Stimulated activated CD4-positive, alpha-beta T cell treated with anti-CD3 and anti-CD28 coated beads, Interleukin-1b, Interleukin-23, amount 100 ng/mL, for 1 hour (primary cell): ENCODE measurements at places on chromosomes 2 and 18.

DNA sequence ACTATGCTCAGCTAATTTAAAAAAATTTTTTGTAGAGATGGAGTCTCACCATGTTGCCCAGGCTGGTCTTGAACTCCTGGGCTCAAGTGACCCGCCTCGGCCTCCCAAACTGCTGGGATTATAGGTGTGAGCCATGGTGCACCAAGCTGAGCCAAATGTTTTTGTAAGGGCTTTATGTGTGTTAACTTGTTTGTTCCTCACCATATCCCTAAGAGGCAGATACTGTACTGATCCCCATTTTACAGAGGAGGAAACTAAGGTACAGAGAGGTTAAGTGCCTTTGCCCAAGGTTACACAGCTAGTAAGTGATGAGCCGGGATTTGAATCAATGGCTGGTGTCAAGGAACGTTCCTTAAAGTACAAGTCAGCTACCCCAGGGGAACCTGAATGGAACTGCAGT lies 85.3 kb upstream of the KLF7 start:
- no peak for DNase-seq

GRCh38 chr18:7221424-7222155 lies 9.3 kb upstream of the LRRC30 start:
- no peak for DNase-seq

GRCh38 chr2:20519309-20519708 lies 72.4 kb downstream of the RHOB start:
- no peak for DNase-seq

GRCh38 chr2:223744580-223744979 lies 92.8 kb downstream of the AP1S3 start:
- no peak for DNase-seq

- DNase-seq, result no peak
Observed at GRCh38 chr2:137115081-137115794, 349.9 kb downstream of the THSD7B start.

DNA sequence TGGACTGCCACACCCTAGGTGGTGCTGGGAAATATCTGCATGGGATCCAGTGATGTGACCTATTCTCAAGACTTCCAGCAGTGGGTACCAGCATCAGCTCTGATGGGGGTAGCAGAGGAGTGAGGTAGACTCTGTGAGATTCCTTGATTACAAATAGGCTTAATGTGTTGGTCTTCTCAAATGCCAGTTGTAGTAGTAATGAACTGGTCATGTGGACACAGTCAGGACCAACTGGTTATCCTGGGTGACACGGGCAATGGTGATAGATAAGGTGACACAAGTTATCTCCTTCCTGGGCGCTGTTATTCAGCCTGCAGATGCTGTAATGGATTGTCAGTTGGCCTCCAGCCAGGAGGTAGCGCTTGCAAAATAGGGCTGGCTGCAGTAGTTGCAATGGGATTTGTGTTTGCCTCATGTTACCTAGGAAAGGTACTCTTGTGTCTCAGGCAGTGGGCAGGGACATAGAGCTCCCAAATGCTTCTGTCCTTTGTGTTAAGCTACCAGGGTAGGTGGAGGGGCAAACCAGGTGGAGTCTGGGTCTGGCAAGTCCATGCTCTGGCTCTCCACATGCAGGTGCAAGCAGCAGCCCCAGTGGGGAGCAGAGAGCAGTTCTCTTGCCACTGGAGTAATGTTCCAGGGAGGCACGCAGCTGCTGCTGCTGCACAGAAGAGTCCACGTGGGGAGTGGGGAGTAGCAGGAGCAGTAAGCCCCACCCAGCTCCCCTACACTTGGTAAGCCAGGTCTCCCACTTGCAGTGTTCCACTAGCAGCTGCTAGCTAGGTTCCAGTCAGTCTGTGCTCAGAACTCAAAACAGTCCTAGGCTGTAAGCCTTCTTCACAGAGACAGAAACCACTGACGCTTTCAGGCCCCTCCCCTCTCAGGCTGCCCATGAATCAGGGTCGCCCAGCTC lies 505.4 kb upstream of the DDX18 start:
- DNase-seq, result no peak

DNA sequence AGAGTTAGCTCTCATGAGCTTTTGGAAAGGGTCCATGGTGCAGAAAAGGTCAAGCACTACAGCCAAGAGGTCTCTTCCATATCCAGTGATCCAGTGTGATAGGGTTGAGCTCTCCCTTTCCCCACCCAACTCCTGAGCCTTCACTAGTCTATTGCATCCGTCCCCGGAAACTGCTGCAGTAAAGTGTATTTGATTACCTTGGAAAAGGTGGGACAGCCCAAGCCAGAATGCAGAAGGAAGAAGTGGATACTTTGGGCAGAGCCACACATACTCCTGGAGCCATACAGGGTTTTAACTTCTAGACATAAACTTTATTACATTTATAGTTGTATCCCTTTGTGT lies 3.6 kb downstream of the PNKD start:
- DNase-seq, result no peak

DNA sequence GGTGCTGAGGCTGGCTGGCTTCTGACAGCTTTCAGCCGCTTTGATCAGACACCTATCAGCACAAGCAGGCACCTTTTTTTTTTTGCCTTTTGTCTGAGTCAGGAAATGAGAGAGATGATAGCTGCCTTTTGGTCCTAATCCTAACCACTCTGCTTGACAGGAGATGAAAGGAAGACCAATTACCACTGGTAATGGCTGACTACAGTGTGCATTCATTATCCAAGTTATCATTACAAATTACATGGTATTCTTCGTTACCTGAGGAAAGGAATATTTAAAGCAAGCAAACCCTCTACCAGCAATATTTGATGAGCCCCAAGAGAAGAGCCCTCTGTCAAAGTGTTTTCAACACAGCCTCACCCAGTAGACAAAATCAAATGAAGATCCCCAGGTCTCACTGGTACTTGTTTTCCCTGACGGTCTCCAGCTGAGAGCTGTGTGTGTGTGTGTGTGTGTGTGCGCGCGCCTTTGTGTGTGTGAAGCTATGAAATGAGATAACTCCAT lies 925.7 kb downstream of the DCDC2C start:
- DNase-seq, result no peak

- no peak for DNase-seq
Observed at GRCh38 chr2:231129216-231129615, 4.4 kb upstream of the HTR2B start.

DNA sequence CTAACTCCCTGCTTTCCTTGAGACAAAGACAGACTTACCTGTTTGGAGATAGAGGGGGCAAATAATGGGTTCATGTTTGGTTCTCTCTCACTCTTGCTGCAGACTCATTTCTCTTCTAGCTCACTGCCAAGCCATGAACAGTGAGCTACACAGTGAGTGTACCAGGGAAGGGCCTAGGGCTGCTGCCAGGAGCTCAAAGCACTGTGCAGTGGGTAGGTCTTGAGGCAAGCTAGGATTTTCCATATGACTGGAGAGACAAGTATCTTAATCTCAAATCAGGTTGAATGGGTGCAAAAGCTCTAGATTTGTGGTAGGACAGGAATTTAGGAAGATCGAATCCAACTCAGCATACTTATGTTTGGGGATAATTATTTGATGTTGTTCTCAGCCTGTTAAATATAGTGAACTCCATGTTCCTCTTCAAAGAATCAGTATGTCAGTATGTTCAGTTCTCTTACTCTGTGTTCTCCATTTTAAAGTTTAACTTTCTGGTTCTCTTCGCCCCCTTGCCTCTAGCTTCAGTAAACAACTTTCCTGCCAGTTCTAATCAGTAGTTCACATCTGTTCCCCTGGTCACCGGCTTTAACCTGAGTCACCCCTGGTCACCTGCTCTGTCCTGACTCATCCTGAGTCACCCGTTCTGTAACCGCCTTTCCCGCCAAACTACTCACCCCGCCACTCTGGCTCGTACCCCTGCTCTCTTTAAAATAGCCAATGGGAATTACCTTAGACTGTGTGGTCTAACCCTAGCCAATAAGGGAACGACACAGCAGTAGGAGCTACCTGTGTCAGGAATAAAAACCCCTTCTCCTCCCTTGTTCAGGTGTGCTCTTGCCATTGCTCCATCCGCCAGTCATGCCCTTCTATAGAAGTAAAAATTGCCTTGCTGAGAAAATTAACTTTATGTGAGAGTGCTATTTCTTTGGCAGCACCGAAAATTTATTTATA lies 21.9 kb downstream of the SLC25A52 start:
- DNase-seq, result no peak

GRCh38 chr18:51522821-51523220 lies 325.3 kb upstream of the MEX3C start:
- no peak for DNase-seq
